ENCODE measurements at places on chromosomes 5 and 9. TPM values are rescaled to one million over a fixed set of nuclear protein-coding genes. Genes with fewer than 3 reads are reported as not detected.

GRCh38 chr9:121797081-121797480 is 145.6 kb downstream of the DAB2IP start:
- no peak for DNase-seq

DNA sequence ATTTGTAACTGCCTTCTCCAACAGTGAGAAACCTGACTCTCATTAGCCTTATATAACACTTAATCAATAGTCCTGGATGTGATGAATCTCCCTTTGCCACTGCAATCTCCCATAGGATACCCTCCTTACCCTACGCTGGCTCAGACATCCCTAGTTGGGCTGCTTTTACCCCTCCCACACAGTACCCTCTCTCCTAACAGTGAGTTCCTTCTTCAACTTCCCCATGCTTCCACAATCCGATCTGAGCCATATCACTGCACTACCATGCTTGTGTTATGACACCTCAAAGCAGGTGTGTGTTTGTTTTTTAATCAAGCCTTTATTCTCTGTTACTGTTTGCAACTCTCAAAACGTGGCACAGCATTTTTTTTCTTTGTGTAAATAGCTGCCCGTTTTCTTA is 60.5 kb upstream of the C9orf72 start:
- DNase-seq, result no peak

GPR151 gene
- total RNA-seq, result not detected

- no peak for DNase-seq
Measured at GRCh38 chr9:69355232-69355631, 30.2 kb downstream of the ENTREP1 start.

Measured in foreskin keratinocyte (primary cell).